Activated CD4-positive, alpha-beta memory T cell treated with anti-CD3 and anti-CD28 coated beads for 36 hours (primary cell): ENCODE measurements at places on chromosomes 2 and 18. TPM values are rescaled to one million over a fixed set of nuclear protein-coding genes. Genes with fewer than 3 reads are reported as not detected.

PLGLB1 gene
- 0.48 TPM for total RNA-seq

IL18RAP gene
- 9.0 TPM for total RNA-seq

ARHGAP15 gene
- total RNA-seq: 71.2 TPM

GRCh38 chr18:52334307-52334706, 5.7 kb upstream of the DCC start:
- H3K4me1 ChIP-seq: no peaks in the 10 kb centered on the region
- DNase-seq: no peak
- peaks cover 8% of the 10 kb centered on the region for H3K27me3 ChIP-seq
- no peaks in the 10 kb centered on the region for H3K36me3 ChIP-seq

GRCh38 chr2:8134985-8135682, 546.7 kb upstream of the ID2 start:
- H3K4me1 ChIP-seq: no peaks in the 10 kb centered on the region
- no peak for DNase-seq
- no peak overlapping the region for H3K27ac ChIP-seq

DNA sequence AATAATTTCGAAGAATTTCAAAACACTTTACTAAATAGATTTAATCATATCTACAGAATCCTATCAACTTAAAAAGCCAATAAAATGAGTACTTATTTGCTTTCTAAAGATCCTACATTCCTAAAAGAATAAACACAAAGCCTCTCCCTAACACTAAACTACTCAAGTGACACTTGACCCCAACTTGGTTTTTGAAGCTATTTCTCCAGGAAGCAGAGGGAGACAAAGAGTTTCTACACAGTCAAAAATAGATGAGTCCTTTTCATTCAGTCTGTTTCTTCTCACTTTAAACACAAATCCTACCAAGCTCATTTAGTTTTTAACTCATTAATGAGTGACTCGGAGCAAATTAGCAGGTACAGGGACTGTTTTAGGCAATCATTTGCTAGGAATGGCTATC, 2.1 kb downstream of the ATL2 start:
- DNase-seq: no peak
- H3K4me3 ChIP-seq: peak overlapping the region; percentile 83
- no peak overlapping the region for H3K27ac ChIP-seq
- no peaks in the 10 kb centered on the region for H3K36me3 ChIP-seq

PLGLB2 gene
- 0.64 TPM for total RNA-seq

GRCh38 chr18:67733088-67733487, 216.6 kb upstream of the DSEL start:
- no peaks in the 10 kb centered on the region for H3K27me3 ChIP-seq
- DNase-seq: no peak
- no peak overlapping the region for H3K4me3 ChIP-seq
- no peaks in the 10 kb centered on the region for H3K36me3 ChIP-seq
- no peak overlapping the region for H3K27ac ChIP-seq

- H3K27ac ChIP-seq: no peak overlapping the region
- peaks cover 8% of the 10 kb centered on the region for H3K27me3 ChIP-seq
- H3K4me3 ChIP-seq: no peak overlapping the region
- no peaks in the 10 kb centered on the region for H3K36me3 ChIP-seq
Observed at GRCh38 chr2:175815537-175815936, 186.5 kb downstream of the LNPK start.

- H3K4me3 ChIP-seq: no peak overlapping the region
- H3K27me3 ChIP-seq: no peaks in the 10 kb centered on the region
- H3K4me1 ChIP-seq: no peaks in the 10 kb centered on the region
- no peak for DNase-seq
Observed at GRCh38 chr2:23602116-23602515, 217.1 kb downstream of the KLHL29 start.

- no peak for DNase-seq
- peaks cover 5% of the 10 kb centered on the region for H3K4me1 ChIP-seq
- H3K27me3 ChIP-seq: peaks cover 4% of the 10 kb centered on the region
- no peaks in the 10 kb centered on the region for H3K36me3 ChIP-seq
Observed at GRCh38 chr2:188973641-188974040, 532 bp upstream of the COL3A1 start.

ALPG gene
- not detected for total RNA-seq

GRCh38 chr18:58446391-58447060, 182.4 kb downstream of the ALPK2 start:
- H3K36me3 ChIP-seq: no peaks in the 10 kb centered on the region
- H3K27ac ChIP-seq: no peak overlapping the region
- DNase-seq: no peak
- H3K4me1 ChIP-seq: no peaks in the 10 kb centered on the region
- H3K4me3 ChIP-seq: no peak overlapping the region
